Stimulated activated CD4-positive, alpha-beta T cell treated with anti-CD3 and anti-CD28 coated beads, Interleukin-4, amount 100 ng/mL, for 4 hours (primary cell): ENCODE measurements at places on chromosomes 7 and 10.

DNA sequence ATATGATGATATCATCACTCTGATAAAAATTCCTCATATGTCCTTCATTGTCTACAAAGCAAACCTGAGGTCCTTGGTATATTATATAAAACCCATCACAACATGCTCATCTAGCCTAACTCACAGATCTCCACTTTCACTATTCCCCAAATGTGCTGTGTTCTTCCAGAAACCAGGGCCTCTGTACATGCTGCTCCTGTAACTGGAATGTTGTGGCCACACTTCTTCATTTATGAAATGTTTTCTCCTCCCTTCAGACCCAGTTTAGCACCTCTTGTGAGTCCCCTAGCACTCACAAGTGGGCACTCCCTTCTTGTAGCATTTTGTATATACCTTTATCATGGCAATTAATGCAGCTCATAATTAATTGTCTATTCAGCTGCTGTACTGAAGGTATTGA lies 61.9 kb downstream of the AASS start:
- DNase-seq = no peak

DNA sequence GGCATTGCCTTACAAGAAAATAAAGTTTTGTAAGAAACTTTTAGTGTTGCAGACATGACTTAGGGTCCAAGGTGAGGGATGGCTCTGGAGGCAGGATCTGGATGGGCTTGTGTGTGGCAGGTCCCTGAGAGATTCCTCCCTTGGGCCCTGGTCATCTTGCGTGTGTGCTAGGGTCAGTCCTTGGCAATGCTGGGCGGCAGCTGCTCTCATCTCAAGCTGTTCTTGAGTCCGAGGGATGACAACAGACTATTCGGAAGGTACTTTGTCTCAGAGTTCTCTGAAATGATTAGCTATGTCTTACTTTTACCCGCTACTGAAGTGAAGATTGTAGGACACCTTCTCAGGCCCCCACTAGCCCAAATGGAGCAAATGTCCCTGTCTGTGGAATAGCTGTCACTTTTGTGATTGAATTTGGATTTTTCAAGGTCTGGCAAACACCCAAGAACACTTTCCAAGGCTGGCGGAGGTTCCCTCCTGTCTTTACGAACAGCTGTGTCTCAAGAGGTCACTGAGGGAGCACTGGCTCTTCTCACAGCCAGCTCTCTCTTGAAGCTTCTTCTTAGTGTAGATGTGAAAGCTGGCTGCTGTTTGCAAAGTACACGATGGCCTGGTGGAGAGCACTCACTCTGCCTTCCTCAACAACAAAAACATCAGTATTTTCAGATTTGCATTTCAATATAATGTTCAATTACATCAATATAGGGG lies 253.6 kb downstream of the STK31 start:
- no peak for DNase-seq

- no peak for DNase-seq
Observed at GRCh38 chr10:33100781-33101391, 142.9 kb upstream of the ITGB1 start.

DNA sequence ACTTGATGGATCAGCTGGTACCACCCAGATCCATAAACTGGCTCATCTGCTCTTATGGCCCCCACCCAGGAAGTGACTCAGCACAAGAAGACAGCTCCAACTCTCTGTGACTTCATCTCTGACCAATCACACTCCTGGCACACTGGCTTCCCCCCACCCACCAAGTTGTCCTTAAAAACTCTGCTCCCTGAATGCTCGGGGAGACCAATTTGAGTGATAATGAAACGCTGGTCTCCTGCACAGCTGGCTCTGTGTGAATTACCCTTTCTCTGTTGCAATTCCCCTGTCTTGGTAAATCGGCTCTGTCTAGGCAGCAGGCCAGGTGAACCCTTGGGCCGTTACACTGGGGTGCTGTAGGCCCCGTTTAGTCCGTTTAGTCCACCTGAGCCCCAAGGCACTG lies 23.4 kb upstream of the BNIP3 start:
- no peak for DNase-seq

DNA sequence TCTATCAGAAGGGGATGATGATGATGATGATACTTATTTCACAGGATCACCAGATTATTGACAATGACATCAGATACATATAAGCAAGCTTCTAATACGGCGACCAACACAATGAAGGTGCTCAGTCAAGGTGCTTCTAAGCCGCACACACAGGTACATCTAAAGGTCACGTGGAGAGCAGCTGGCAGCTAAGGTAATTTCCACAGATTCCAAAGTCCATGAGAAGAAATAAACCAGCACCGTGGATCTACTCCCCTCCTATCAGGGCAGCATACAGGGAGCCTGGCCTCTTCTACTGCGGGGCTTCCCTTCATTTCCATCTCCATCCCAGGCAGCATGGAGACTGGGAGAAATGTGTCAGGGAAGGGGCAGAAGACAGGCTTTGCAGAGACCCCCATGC lies 37.5 kb downstream of the DENND11 start:
- no peak for DNase-seq

DNA sequence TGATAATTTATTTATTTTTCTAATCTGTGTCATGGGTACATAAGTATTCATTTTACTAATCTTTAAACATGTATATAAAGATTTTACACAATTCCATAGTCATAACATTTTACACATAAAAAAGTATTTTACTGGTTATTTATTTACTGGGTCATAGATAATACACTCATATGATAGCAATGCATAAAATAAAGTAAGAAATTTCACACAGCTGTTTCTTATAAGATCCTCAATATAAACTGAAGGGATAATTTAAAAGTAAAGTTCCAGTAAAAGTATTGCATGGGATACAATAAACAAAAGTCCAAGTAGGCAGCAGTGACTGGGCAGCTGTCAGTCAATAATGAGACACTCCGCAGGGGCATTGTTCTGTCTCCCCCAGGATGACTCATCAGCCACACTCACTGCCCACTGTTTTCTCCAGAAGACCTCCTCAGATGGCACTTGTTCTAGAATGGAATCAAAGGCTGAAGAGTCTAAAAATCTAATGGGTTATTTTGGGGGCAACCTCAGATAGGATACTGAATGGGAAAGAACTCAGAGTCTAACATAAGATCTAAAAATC lies 32.7 kb downstream of the DPY19L1 start:
- no peak for DNase-seq

DNA sequence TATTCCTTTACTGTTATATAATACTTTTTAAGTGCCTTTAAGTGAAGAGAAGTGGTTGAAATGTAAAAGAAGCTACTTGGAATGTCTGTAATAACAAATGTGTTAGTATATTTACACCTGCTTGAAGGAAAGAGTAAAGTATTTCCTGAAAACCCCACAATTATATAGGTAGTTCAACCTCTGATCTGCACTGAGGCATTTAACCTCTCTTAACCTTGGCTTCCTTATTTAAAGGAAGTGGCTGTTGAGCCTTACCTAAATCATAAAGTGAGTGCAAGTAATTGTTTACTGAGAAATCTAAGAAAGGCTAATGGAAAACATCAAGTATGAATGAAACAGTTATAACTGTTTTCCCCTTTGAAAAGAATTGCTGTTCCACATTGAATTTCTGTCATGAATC lies 294.5 kb downstream of the ADK start:
- DNase-seq = no peak

DNA sequence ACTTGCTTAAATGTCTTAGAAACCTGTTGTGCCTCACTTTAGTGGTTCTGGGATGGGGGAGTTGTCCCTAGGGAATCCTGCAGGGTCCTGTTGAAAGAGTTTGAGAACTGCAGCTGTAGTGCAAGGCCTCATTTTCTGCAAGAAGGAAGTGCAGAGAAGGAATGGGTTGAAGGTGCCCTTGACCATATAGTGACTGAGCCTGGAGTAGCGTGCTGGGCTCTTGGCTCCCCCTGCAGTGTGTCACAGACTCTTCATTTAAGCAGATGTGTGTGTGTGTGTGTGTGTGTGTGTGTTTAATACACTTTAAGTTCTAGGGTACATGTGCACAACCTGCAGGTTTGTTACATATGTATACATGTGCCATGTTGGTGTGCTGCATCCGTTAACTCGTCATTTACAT lies 92.2 kb downstream of the GRK5 start:
- DNase-seq = no peak

DNA sequence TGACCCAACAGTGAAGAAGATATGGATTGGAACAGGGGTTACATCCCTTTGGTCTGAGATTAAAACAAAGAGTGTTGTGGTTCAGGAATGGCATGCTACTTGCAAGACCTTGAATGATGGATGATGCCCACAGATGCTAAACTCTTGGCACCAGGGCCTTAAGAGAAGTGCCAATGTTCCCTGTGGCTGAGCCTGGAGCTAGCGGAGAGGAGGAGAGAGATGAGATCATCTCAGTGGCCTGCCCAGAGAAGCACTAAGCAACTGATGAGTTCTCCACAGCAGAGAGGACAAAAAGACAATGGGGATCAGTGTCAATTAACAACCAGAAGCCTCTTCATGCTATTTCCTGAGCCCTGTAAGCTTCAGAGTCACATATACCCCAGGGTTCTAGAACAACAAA lies 97.8 kb downstream of the ELAPOR2 start:
- DNase-seq = no peak

DNA sequence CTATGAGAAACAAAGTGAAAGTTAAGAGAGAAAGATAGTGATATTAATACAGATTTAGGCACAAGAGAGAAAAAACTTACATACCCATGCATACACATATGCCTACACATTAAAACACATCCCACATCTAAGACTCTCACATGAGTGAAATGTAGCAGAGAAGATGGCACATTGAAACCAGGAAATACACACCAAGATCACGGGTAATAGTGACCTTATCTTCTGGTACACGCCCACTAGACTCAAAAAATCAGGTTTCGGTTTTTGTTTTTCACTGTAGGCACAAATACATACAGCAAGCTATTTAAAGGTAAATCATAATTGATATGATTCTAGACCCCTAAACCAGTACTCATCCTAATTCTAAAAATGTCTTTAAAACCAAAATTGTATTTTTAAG lies 225.2 kb upstream of the TAC1 start:
- no peak for DNase-seq

- no peak for DNase-seq
Observed at GRCh38 chr7:45580053-45580872, 6.1 kb downstream of the ADCY1 start.

- DNase-seq = no peak
Observed at GRCh38 chr7:54932818-54933543, 85.8 kb upstream of the EGFR start.

GRCh38 chr7:33558549-33559323 lies 346.6 kb upstream of the BMPER start:
- DNase-seq = no peak

- DNase-seq = no peak
Observed at GRCh38 chr7:44246396-44247113, 45.8 kb downstream of the YKT6 start.

GRCh38 chr7:137007001-137007694 lies 138.7 kb downstream of the CHRM2 start:
- DNase-seq = no peak
